ENCODE measurements at places on chromosomes 2 and 18. TPM values are rescaled to one million over a fixed set of nuclear protein-coding genes. Genes with fewer than 3 reads are reported as not detected.
A peak's percentile ranks its signal among the peaks of the same experiment; 100 is the strongest.

RBFA gene
- 15.3 TPM for total RNA-seq

DNA sequence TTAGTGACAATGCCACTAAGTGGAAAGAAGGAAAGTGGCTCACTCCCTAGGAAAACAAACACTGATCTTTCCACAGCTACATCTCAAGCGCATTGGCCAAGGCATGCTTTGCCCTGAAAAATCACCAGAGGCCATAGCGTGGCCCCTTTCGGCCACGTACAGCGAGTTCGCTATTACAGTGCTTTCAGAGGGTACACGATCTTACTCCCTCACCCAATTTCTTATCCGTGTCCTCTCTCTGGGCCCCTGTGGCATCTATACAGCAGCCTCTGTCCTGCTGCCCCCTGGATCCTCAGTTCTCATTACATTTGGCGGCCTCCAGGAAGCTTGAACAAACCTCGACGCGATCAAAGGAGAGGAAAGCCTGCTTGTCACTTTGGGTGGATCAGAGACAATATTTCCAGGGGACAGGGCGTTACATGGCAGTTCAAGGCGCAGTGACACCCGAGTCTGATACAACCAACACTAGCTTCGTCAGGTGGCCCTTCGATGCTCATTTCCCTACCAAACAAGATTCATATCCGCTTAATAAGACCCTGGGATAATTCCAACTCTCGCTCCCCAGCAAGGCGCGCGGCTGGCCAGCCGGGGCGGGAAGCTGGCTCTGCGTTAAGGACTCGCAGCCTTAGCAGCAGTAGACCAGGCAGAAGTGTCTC, 941 bp downstream of the SKOR2 start:
- DNase-seq, result no peak

DNA sequence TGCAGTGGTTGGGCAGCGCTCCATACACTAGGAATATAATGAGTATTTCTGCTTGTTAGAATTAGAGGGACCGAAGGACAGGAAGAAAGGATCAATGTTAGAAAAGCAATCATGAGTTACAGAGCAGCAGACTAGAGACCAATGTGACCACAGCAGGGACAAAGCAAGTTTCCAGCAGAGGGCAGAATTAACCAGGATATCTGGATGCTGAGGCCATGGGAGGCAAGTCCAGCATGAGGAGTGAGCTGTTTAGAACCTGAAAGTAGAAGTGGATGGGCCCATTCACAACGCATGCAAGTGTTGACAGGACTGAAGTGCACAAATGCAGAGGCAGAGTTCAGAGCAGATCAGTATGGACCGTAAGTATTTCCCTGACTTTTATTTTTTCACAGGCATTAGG, 910.4 kb upstream of the GYPC start:
- peak; percentile 13 for DNase-seq

- DNase-seq, result no peak
These were observed 1.1 kb downstream of the COLEC11 start for GRCh38 chr2:3595985-3596384.

DNA sequence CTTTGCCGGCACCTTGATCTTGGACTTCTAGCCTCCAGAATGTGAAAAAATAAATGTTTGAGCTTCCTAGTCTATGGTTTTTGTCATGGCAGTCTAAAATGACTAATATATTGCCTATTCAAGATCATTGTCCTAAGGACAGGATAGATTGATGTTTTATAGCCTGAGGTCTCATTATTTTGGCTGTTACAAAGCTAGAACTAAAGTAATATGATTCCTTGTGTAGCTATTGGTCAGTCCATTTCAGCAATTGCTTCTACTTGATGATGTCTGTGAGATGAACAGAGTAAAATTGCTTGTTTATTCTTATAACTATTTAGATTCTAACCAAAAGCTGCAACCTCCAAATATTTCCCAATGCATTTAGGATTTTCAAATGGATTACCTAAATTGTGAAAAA, 145.0 kb downstream of the HRH4 start:
- DNase-seq, result no peak

GRCh38 chr2:58065248-58065647, 18.6 kb downstream of the VRK2 start:
- no peak for DNase-seq

- no peak for DNase-seq
These were observed 125.5 kb upstream of the NETO1 start for GRCh38 chr18:72993250-72993649.

SERPINB11 gene
- not detected for total RNA-seq

RRM2 gene
- 3.0 TPM for total RNA-seq

CDC42EP3 gene
- 11.9 TPM for total RNA-seq

Data from pancreas (tissue), 10 donors.